ENCODE measurements at places on chromosomes 13 and 19.
A peak's percentile ranks its signal among the peaks of the same experiment; 100 is the strongest.

DNA sequence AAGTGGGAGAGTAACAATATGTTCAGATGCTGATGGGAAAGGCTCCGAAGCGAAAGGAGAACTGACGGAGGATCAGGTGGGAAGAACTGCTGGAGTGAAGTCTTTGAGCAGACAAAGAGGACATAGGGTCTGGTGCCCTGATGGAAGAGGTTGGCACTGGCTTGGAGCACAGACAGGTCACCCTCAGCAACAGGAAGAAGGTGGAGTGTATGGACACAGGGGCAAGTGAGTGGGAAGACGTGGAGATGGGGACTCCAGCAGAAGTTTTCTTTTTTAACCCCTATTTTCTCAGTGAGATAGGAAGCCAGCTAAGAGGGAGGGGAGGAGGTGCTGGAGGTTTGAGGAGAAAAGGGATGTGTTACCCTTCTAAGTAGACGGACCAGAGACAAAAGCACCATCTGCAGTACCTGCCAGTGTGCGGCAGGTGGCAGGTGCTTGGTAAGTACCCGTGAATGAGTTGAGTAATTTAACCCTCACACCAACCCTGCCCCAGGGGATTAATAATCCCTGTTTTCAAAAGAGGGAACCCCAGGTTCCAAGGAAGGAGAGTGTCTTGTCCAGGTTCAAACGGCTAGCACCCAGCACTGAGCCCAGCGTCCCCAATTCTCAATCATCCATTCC lies 11.2 kb downstream of the HAS1 start:
- no peak for DNase-seq

DNA sequence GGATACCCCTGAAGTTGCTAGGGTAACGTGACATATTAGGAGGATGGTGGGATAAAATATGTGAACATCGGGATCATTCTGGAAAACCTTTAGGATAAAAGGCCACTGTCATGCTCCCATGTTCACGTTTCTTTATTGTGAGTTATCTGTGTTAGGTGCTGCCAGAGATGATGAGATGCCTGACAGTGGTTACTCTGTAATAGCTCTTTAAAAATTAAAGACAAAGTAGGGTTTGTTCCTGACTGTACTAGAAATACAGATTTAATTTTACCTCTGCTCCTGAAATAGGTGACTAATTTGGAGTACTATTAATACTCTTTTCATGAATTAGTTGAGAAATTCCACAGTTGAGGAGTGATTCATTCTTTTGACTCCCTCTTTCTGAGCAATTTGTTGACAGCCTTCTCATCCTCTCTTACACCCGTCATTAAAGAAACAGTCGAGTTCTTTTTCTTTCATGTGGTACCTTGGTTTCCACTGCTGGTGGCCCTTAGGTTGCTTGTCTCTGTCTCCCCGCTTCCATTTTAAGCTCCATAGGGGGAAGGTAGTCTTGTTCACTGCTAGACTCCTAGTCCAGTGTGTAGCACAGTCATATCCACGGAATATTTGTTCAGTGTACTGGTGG lies 28.4 kb downstream of the SAE1 start:
- DNase-seq, result no peak

GRCh38 chr13:90396266-90396665 lies 951.2 kb upstream of the MIR17HG start:
- no peak for DNase-seq

DNA sequence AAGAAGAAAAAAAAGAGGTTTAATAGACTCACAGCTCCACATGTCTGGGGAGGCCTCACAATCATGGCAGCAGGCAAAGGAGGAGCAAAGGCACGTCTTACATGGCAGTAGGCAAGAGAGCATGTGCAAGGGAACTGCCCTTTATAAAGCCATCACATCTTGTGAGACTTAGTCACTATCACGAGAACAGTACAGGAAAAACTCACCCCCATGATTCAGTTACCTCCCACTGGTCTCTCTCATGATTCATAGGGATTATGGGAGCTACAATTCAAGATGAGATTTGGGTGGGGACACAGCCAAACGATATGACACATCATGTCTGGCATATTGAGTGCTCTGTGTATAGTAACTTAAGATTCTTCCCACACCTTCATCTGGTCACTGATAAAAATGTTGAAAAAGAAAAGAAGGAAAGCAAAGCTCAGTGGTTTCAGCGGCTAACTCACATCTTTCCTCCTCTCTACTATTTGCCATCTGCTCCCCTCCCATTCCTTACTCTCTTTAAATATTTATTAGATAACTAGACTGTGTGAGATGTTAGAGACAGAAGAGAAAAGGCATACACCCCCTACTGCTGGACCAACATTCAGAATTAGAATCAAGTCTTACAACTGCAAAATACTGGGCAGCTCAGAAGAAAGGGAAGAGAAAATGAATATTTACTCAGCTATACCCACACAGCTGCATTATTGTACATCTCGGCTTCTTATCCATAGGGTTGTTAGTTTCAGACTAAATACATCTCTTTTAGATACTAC lies 60.1 kb upstream of the AKAP11 start:
- no peak for DNase-seq

- DNase-seq, result no peak
Observed at GRCh38 chr13:51821606-51822005, 17.6 kb upstream of the DHRS12 start.

DNA sequence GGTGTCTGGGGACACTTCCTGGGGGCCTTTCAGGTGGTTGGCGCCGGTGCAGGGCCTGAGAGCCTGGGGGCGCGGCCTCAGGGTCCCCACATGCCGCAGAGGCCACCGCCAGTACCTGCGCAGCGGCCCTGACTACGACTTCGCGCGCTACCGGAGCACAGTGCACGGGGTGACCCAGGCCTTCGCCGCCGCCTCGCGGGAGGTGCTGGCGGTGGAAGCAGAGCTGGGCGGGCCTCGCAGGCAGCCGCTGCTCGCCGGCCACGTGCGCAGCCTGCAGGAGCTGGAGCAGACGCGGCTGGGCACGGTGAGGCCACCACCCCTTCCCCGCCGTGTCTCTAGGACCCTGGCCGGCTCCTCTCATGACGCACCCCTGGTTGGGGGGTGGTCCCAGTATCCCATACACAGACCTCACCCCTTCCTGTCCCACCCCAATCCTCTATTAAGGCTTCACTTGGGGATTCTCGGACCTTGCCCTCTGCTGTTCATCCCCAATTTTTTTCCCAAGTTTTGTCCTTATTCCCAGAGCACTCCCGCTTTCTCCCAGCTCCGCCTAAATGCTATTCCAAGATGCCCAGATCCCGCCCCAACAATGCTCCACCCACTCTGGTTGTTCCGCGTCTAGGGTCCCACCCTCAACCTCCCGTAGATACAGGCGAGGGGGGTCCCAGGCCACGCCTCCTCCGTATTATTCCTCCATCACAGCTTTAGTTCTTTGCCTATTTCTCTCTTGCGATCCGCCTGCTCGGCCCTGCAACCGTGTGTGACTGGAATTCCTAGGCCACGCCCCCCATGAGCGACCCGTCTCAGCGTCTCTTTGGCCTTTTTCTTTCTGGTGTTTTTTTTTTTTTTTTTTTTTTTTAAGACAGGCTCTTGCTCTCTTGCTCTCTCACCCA lies 1.0 kb downstream of the REX1BD start:
- DNase-seq, result no peak

- no peak for DNase-seq
Observed at GRCh38 chr13:106132216-106132615, 403.2 kb downstream of the EFNB2 start.

GRCh38 chr13:72700509-72700908 lies 26.9 kb downstream of the MZT1 start:
- DNase-seq, result no peak

- no peak for DNase-seq
Observed at GRCh38 chr19:17766543-17767131, 15.4 kb downstream of the FCHO1 start.

- DNase-seq, result no peak
Observed at GRCh38 chr13:86992251-86992650, 678.9 kb upstream of the SLITRK5 start.

- no peak for DNase-seq
Observed at GRCh38 chr13:97325738-97326137, 103.6 kb downstream of the MBNL2 start.

GRCh38 chr19:55141696-55142095 lies 7.3 kb downstream of the TNNT1 start:
- no peak for DNase-seq

DNA sequence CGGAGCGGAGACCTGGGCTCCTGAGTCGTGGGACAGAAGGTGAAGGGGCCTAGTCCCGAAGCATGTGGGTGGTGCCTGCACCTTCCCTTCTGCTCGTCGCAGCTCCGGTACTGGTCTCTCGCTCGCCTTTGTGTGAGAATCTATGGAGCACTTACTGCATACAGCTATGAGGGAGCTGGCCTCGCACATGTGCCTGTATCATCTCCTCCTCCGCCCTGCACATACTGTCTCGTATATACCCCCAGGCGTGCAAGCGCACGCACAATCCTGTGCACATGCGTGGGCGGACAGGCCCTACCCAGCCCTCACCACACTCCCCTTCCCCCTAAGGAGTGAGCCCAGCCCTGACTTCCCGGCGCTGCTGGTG lies 8.7 kb downstream of the PIK3R2 start:
- DNase-seq, result no peak

- peak; percentile 85 for DNase-seq
Observed at GRCh38 chr19:1243768-1244692, 2.5 kb downstream of the ATP5F1D start.

DNA sequence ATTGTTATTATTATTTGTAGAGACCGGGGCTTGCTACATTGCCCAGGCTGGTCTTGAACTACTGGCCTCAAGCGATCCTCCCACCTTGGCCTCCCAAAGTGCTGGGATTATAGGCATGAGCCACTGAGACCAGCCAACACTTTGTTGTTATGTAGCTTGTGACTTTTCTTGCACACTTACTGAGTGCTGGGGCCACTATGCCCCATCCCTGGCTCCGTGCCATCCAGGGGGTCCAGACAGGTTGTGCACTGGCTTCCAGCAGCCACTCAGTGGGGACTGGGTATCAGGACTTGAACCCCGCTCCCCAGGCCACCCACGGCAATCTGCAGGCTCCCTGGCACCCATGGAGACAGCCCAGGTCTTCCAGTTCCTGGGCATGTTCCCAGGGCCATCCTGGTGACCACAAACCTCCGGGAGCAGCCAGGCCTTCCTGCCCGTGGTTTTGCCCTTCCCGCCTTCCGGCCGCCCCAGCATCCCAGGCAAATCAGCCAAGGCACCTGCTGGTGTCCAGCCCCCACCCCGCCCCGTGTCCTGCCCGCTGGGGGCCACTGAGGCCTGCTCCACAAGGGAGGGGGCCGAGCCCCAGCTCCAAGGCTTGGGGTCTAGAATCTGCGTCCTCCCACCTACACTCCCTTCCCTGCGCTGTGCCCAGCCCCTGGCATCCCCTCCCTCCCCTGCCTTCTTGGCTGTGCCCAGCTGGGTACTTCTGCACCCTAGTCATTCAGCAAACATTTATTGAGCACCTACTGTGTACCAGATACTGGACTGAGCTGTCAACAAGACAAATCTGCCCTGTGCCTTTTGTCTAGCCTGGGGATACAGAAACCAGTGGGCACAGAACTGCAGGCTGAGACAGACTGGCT lies 23.7 kb upstream of the SEMA6B start:
- DNase-seq, result no peak

- no peak for DNase-seq
Observed at GRCh38 chr13:41928323-41928722, 32.6 kb downstream of the VWA8 start.

GRCh38 chr19:51114087-51114729 lies 6.0 kb upstream of the CTU1 start:
- DNase-seq, result no peak

DNA sequence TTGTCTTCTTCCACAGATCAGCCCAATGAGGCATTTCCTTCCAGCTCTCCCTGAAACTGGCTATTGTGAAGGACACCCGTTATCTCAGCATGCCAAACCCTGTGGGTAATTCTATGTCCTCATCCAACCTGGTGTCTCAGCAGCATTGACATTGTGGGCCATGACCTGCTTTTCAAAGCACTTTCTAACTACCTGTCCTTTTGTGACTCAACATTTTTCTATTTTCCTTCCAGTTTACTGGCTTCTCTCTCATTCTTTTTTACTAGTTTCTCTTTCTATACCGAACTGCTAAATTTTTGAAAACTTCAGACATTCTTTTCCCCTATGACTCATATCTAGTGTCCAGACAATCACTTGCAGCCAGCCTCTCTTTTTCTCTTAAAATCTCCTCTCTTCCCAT lies 136.4 kb upstream of the HTR2A start:
- no peak for DNase-seq

DNA sequence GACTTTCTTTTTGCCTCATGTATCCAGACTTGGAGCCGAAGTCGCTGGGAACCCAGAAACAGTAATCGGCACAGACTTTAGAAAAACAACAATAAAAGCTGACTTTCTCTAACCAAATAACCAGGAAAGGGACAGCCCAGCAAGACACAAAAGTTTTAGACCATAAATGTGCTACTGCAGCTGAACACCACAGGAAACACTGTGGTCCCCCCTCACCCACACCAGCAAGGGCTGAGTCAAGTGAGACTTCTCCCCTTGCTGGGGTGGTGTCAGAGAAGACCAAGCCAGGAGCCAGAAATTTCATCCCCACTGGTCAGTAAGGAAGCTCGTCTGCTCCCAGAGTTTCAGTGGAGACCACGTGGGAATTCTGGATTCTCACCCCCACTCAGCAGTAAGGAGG lies 70.6 kb downstream of the ESD start:
- no peak for DNase-seq

- DNase-seq, result peak; percentile 50
Observed at GRCh38 chr19:1261798-1262622, 7.1 kb upstream of the CIRBP start.

GRCh38 chr13:44135566-44135965 lies 238.1 kb upstream of the SERP2 start:
- no peak for DNase-seq

- no peak for DNase-seq
Observed at GRCh38 chr19:51094696-51095279, 12.1 kb upstream of the KLK14 start.

DNA sequence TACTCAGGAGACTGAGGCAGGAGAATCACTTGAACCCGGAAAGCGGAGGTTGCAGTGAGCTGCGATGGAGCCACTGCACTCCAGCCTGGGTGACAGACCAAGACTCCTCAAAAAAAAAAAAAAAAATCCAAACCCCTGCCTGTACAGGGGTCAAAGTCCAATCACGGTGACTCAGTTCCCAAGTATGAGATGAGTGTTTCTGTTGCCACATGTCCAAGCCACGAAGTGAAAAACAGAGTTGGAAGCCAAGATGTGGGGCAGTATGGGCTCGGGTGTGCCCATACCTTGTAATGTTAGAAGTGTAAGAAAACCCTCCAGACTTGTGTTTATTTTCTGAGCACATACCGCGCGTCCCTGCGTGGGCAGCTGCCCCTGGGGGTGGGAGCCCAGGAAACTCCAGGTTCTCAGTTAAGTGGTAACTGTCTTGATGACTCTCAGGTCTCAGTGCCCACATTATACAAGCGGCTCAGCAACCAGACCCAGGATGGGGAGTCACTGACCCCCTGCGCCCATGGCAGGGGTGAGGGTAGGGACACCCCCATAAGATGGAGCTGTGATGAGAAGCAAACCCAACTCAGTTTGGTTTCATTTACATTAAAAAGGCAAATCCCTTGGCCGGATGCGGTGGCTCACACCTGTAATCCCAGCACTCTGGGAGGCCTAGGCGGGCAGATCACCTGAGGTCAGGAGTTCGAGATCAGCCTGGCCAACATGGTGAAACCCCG lies 1.2 kb upstream of the GPX4 start:
- no peak for DNase-seq

- DNase-seq, result no peak
Observed at GRCh38 chr19:2721570-2722540, 683 bp upstream of the DIRAS1 start.

Data from amygdala (tissue), 56 donors.